ENCODE measurements at places on chromosomes 7 and 10.

- DNase-seq: no peak
Measured at GRCh38 chr10:49318028-49318427, 19.1 kb downstream of the C10orf71 start.

DNA sequence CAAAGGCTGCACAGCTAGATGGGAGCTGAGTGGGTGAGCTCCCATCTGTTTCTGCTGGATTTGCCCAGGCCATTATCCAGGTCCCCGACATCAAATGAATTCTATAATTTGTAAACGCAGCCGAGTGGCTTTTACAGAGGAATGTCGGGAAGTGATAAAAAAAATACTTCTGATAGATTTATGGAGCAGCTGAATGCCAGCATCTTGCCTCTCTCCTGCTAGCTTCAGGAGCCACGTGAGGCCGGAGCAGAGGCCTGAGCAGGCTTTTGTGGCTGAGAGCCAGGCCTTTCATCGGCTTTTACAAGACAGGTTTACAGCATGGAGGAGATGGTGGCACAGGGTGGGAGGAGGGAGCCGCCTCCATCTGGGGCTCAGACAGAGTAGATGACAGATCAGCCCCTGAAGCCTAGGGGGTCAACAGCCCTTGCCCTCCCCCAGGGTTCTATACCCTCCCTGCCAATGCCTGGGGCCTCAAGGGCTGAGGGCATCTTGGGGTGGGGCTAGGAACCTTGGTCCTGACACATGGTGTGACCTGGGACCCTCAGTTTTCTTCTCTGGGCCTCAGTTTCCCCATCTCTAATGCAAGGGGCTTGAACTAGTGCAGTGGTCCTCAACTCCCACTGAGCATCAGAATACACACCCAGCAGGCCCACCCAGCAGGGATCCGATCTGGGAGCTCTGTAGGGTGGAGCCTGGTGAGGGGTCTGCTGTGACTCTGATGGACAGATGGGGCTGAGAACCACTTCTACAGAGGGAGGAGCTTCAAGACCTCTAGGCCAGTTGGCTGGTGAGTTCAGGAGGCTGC lies 44.2 kb upstream of the PCBD1 start:
- no peak for DNase-seq

- DNase-seq: no peak
Measured at GRCh38 chr7:155048006-155048405, 22.1 kb upstream of the HTR5A start.

DNA sequence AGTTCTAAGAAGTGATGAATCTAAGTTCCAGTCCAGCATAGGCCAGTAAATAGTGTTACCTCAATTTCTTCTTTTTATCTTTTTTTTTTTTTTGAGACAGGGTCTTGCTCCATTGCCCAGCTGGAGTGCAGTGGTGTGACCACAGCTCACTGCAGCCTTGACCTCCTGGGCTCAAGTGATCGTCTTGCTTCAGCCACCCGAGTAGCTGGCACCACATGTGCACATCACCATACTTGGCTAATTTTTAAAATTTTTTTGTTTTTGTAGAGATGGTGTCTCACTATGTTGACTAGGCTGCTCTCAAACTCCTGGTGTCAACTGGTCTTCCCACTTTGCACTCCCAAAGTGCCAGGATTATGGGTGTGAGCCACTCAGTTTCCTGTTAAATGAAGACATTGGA lies 126.6 kb upstream of the LYZL2 start:
- DNase-seq: no peak

DNA sequence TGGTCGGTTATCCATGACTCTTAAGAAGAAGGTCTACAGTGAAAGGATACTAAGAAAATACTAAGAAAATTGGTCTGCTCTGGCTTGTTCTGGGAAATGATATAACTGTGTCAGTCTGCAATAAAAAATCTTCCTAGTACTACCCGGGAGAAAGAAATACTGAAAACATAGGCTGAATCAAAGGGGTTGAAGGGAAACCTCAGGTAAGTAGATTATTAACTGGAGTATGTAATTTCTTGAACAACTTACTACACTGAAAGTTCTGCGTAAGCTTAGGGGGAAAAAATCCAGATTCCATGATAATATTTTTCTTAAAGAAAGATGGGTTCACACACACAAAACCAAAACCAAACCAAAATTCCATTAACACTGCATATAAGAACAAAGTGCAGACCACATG lies 143.3 kb downstream of the KMT2E start:
- no peak for DNase-seq

- DNase-seq: no peak
Measured at GRCh38 chr7:20407585-20408466, 77.1 kb downstream of the ITGB8 start.

- DNase-seq: no peak
Measured at GRCh38 chr7:132422502-132423111, 153.7 kb downstream of the PLXNA4 start.

DNA sequence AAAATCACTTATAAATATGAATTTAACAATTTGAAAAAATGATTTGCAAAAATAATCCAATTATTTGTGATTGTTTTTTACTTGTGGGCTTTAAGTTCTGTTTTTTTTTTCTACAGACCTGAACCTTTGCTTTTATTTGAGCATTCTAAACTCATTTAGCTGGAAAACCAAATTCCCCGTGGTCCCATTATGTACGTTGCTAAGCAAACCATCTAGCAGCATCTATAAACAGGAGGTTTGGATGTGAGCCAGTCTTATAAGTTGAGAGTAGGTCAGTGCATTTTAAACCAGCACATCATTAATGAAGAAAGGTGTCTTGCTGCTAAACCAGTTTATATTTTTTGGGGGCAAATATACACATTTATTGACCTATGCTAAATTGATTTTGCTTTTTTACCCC lies 77.3 kb downstream of the LRRN3 start:
- no peak for DNase-seq

GRCh38 chr7:156612930-156613329 lies 27.6 kb upstream of the RNF32 start:
- DNase-seq: no peak

- DNase-seq: no peak
Measured at GRCh38 chr7:45698303-45699014, 124.3 kb downstream of the ADCY1 start.

DNA sequence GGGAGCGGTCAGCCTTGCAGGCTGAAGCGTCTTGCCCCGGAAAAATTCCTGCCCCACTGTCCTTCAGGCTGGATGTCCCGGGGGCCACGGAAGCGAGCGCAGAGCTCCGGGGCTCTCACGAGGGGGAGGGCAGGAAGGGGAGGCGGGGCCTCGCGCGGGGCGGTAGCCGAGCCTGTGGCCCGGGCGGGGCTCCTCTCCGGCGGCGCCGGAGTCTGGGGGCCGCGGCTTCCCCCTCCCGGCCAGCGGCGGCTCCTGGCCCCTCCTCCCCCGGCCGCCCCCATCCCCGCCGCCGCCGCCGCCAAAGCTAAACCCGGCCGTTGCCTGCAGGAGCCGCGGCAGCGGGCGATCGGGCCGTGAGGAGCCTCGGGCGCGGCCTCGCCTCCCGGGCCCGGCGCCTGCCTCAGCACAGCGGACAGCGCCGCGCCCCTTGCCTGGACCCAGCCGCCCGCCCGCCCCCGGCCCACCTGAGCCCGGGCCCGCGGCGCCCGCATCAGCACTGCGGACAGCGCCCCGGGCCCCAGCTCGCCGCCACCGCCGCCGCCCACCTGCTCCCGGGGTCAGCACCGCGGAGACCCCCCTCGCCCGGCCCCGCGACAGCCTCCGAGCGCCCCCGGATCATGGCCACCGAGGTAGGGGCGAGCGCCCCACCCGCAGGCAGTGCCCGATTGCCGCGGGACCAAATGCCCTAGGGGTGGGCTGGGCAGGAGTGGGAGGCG lies at the start of gene GOLGA7B:
TSS of gene GOLGA7B (plus strand) at position 157 of the 716 bp plus-strand sequence. CDS start at position 618, 461 bp downstream.
- DNase-seq: no peak

DNA sequence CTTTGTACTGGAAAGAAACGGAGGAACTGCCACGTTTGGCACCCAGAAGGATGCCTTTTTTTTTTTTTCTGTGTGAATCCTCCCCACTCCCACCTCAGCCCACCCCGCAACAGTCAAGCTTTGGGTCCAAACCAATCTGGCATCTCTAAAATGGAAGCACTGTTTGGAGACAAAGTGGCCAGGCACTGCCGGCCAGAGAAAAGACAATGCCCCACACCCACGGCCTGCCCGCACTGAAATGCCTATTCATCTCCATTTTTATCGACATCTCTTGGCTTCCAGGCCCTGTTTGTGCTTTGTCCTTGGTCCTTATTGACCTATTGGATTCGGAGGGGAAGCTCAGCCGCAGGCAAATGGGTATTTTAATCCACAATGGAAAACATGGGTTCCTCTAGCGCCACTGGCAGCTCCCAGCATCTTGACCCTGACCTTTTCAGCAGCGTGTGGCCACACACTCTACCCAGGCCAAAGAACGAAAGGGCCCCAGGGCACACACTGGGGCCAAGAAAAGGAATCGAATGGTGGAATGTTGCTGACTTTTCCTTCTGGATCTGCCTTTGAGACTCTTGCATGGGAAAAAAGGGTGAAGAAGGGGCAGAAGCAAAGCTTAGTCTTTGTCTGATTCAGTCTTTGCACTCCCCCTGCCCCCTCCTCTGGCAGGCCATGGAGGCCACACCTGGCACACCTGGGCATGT lies 162.6 kb upstream of the CDCA7L start:
- no peak for DNase-seq

- DNase-seq: no peak
Measured at GRCh38 chr10:49745756-49746155, 16.4 kb downstream of the OGDHL start.

Data from T1000 (cell line).